NCI-H1105 treated with DMSO at 0.1 percent for 48 hours (cell line): ENCODE measurements at places on chromosomes 2 and 18.

DNA sequence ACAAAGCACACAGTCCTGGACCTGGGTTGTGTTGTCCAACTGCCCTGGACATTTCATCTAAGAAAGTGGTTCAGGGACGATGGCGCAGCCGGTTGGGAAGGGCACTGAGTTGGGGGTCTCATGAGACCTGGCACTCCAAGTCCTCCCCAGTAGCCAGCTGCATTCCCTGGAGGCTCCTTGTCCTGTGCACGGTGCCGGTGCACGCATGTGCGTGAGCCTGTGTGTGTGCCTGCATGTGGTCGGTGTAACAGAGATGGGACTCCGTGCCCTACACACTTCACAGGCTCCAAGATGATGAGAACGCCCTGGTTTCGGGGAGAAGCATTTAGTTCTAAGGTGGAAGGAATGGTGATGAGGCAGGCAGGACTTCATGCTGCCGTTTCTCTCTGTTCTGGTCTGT, 124.9 kb upstream of the PXDN start:
- DNase-seq = no peak

GRCh38 chr2:86671337-86671981, 47.8 kb upstream of the RNF103 start:
- peak; percentile 4 for DNase-seq

GRCh38 chr2:8453904-8454302, 228.0 kb upstream of the ID2 start:
- no peak for DNase-seq

DNA sequence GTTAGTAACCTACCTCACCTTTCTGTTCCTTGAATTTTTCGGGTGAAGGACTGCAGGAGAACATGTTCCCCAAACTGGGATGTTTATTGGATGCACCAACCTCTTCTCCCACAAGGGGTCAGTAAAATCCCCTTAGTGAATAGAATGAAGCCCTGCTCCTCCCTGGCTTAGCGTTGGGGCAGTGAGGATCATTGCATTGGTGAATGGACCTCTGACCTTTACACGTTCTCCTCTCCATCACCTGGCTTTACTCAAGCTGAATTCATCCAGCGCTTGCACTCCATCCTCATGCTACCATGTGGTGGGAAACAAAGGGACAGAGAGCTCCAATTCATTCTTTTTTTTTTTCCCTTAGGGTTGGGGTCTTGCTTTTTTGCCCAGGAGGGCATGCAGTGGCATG, 157.2 kb downstream of the MIB1 start:
- DNase-seq = peak; percentile 35

DNA sequence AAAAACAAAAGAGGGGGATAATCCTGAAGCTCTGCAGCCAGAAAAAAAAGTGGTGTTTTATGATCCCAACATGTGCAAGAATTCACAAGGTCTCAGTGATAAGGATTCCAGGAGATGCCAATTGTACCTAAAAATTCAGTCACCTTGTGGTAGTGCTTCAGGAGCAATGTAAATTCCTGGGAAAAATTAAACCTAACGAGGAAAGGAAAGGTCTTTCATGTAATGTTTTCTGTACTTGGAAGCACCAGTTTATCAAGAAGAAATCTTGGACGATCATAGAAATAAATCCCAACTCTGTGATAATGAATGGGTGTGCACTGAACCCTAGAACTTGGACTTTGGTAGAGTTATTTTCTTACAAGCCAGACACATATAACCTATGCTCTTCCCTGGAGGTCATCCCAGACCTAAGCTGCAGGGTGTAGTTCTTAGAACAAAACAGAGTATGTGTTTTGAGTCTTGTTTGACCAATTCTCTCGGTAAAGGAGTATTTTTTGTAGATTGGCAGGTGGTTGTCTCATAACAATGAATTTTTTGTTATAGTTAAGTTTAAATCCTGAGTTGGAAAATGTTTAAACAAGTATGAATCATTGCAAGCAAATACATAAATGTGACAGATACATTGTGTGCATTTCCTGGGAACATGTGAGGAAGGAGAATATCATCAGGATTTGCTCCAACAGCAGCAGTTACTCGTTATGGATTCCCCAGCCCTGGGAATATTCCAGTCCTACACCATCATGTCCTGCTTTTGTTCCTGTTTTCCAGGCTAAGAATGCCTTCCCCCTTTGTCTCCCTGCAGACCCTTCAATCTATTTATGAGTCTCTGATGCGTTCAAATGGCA, 224.6 kb downstream of the NAPG start:
- DNase-seq = no peak

DNA sequence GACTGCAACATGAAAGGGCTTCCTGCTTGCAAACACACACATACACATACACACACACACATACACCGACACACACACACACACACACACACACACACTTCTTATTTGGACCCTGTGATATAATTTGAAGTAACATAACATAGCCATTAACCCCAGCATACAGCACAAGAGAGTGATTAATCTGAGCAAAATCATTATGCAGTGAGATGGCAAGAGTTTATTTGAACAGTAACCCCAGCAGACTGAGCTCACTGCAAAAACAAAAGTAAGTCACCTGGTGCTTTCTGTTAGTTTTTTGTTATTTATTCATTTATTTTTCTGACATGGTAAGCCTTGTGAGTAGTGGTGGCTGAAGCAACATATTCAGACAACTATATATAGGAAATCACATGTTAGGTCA, 93.7 kb downstream of the NOL4 start:
- peak; percentile 16 for DNase-seq

GRCh38 chr2:23801396-23801795, 125.5 kb downstream of the ATAD2B start:
- DNase-seq = no peak

DNA sequence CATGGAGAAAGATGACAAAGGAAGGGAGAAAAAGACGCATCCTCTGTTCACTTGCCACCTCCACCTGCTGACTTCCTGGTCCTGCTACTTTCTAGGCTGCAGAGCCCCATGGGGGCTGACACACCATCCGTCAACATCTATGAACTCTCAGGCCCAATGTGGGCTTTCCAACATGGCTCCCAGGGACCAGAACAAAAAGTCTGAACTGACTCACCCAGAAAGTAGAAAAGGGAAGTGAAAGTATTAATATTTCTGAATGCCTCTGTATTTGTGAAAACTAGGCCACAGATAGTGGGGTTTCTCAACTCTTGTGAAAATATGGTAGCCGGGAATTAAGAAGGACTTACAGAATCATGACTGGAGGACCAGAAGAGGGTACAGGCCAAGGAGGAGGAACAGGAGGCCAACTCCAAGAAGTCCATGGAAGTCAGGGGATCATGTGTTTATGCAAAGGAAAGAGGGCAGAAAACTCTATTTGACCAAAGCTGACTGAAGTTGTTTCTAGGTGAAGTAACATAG, 123.1 kb upstream of the CAB39 start:
- DNase-seq = no peak

GRCh38 chr2:221876016-221876415, 303.9 kb upstream of the EPHA4 start:
- no peak for DNase-seq

DNA sequence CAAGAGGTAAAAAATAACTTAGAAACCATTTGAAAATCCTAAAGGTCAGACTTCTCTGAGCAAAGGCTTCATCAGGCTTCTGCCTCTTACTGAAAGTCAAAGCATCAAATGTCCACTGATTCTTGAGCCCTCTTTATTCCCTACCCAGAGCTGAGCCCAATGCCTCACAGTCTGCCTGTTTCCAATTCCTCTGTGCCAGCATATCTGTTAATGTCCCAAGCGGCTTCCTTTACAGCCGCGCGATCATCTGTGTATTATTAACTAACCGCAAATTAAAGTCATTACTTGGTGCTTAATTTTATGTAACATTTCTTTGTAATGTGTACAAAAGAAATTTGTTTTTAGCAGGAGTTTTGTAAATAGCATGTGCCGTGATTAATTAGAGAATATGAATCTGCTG, 418.8 kb upstream of the HNRNPA3 start:
- no peak for DNase-seq

DNA sequence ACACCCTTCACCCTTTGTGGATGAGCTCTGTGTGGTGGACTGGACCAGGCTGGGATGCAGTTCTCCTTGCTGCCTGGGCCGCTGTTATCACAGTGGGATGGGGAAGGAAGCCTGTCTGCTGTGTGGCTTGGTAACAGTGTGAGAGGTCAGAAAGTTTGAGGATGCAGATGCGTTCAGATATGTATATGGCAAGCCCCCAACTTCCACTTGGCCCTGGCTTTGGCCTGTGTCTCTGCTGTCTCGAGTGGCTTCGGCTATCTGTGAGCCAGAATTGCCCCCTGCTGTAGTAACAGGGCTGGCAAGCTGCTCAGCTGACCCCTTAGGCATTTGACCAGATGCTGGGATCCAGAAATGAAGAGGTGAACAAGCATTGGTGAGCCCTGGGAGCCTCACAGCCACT, 106.8 kb downstream of the WDSUB1 start:
- no peak for DNase-seq

DNA sequence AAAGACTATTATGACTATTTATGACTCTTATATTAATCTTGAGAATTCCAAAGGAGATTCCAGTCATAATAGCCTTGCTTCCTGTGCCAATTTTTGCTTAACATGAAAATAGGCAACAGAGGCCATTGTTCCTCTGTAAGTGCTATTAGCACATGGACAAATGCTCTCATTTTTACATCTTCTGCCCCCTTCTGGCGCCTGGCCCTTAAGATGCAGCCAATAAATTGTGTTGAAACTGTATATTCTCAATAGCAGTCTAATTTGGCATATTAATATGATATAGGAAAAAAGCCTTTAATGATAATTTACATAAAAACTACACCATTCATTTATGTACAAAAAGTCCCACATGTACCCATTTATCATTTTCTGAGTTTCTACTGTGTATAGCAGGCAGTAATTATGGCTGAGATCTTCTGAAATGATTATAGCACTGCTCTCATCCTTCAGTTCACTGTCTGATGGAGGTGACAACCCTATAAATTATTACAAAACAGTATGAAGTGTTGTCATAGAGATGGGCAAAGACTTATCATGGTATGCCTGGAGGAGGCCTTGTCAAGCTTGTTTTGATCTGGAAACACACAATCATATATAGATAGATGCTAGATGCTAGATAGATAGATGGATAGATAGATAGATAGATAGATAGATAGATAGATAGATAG, 613.3 kb downstream of the TSN start:
- no peak for DNase-seq

DNA sequence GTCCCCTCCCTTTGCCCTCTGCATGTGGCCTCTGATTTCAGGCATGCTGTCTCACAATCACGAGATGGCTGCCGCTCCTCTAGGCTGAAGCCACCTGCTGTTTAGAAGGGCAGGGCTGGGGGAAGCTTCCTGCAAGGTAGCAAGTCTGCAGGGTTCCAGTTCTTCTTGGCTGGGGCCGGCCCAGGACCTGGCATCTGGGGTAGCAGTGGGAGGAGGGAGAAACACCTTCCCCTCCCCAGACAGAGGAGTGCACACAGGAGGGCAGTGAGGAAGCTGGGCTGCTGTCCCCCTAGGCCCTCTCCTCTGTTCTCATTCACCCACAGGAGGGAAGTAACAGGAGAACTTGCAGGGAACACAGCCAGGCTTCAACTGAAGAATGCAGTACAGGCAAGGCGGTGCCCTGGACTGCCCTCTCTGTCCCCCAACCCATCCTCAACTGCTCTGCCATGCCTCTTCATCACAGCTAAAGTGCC, 345.9 kb upstream of the HS6ST1 start:
- DNase-seq = no peak

GRCh38 chr2:69641887-69642708, 1.4 kb downstream of the AAK1 start:
- DNase-seq = no peak

GRCh38 chr2:28413899-28414295, 21.2 kb downstream of the FOSL2 start:
- DNase-seq = no peak

DNA sequence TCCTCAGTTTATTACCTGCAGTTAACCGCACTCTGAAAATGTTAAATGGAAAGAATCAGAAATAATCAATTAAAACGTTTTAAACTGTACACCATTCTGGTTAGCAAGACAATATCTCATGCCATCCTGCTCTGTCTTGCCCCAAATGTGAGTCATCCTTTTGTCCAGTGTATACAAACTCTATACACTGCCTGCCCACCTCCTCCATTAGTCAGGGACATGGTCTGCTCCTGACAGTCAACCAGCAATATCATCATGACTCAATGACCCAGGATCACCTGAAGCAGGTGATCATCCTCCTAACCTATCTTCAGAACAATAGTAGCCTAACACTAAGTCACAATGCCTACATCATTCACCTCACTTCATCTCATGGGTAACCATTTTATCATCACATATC, 214.7 kb downstream of the KCNH7 start:
- DNase-seq = no peak

DNA sequence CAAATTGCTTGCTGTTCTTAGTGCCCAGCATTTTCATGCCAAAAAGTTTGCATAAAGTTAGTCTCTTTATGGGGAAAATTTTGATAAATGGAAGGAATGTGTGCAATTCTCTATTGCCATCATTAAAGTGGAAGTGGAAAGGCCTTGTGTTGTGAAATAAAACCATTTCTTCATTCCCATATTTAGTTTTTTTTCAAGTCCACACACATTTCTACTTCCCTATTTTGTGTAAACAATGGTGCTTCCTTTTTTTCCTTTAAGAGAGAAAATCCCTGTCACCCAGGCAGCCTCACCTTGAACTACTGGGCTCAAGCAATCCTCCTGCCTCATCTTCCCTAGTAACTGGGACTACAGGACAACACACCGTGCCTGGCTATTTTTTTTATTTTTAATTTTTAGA, 42.3 kb upstream of the NCOA1 start:
- DNase-seq = no peak

DNA sequence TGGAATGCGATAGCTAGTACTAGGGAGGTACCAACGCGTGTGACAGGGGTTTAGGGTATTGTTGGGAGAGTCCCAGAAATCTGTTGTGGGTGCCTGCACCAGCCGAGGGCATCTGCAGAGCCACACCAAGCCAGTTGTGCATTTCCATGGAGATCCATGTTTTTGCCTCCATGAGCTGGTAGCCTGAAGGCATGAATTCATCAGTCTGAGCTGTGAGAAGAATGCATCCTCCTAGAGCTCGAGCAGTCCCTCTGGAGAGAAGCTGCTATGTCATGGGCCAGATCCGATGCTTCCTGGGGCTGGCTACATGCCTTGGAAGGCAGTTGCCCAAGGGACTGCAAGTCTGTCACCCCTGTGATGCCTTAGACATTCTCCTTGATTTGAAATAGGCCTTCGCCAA, 57.9 kb downstream of the LIPG start:
- no peak for DNase-seq

DNA sequence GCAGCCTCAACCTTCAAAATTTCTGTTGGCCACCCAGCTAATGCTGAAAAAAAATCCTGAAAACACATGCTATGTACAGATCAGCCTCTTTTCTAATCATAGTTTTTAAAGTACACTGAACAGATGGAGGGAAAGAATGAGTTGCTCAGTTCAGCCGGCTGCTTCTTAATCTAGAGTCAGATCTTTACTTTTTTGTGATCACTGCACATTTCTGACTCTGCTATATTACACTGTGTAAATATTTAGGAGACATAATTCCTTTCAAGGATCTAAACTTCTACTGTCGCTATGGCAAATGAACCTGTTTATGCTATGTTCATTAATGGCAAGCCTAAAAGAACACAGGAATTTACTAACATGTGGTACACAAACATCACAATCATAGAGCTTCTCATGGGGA, 114.2 kb downstream of the SRBD1 start:
- DNase-seq = no peak
